ENCODE measurements at places on chromosomes 3 and 15. TPM values are rescaled to one million over a fixed set of nuclear protein-coding genes. Genes with fewer than 3 reads are reported as not detected.

STRA6 gene
- 32.5 TPM for total RNA-seq

GRCh38 chr3:19997502-19997901 is 14.6 kb downstream of the PP2D1 start:
- H3K27ac ChIP-seq, result no peak overlapping the region
- no peaks in the 10 kb centered on the region for H3K36me3 ChIP-seq
- no peak overlapping the region for H3K4me3 ChIP-seq
- no peaks in the 10 kb centered on the region for H3K27me3 ChIP-seq

- no peak overlapping the region for H3K27ac ChIP-seq
- H3K4me1 ChIP-seq, result no peaks in the 10 kb centered on the region
- no peak overlapping the region for H3K4me3 ChIP-seq
- no peaks in the 10 kb centered on the region for H3K27me3 ChIP-seq
- no peaks in the 10 kb centered on the region for H3K36me3 ChIP-seq
- no peak for DNase-seq
Observed at GRCh38 chr3:193984876-193985275, 151.1 kb upstream of the HES1 start.

DNA sequence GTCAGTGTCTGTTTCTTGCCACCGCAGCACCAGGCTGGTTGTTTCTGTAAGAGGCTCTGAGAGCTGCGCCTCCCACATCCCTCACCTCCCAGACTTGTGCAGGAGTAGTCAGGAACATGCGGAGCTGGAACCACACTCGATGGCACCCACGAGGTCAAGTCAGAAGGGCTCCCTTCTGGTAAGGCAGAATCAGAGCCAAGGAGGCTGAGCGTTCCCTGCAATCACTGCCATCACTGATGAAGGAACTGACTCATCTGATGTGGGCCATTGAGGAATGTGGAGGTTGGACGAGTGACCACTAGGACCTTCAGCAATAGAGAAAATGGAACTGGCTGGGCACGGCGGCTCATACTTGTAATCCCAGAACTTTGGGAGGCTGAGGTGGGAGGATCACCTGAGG is 35.7 kb upstream of the BLM start:
- H3K36me3 ChIP-seq, result no peaks in the 10 kb centered on the region
- H3K4me3 ChIP-seq, result no peak overlapping the region
- H3K4me1 ChIP-seq, result no peaks in the 10 kb centered on the region
- DNase-seq, result no peak

KATNBL1 gene
- 39.5 TPM for total RNA-seq

DNA sequence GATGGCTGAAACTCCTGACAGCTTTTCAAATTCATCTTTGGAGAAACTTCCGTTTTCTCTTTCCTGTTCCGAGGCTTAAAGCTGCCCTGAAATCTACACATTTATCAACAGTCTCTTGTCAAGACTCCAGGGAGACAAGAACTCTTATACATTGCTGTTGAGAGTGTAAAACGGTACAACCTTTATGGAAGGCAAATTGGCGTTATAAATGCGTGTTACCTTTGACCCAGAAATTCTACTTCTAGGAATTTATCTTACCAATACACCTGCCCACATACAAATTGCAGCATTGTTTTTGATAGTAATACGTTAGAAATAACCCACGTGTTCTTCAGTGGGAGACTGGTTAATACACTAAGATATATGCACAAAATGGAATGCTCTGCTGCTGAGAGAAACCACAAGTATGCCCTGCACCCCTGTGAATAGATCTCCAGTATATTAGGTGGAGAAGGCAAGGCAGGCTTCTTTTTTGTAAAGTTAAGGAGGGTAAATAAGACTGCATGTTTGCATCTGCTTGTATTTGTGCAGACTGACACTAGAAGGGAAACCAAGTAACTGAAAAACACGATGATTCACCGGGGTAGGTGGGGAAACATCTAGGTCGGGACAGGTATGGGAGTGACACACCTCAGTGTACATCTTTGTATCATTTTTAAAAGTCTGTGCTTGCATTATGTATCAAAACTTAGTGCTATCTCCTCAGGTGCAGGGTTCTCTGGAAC is 97.5 kb downstream of the IGF1R start:
- H3K4me1 ChIP-seq, result peaks cover 9% of the 10 kb centered on the region
- H3K27me3 ChIP-seq, result no peaks in the 10 kb centered on the region
- DNase-seq, result peak; percentile 35
- peak overlapping the region; percentile 15 for H3K27ac ChIP-seq
- H3K36me3 ChIP-seq, result no peaks in the 10 kb centered on the region
- H3K4me3 ChIP-seq, result no peak overlapping the region

RETNLB gene
- total RNA-seq, result not detected

GRCh38 chr3:181358562-181358961 is 353.2 kb upstream of the SOX2 start:
- H3K27me3 ChIP-seq, result no peaks in the 10 kb centered on the region
- H3K4me3 ChIP-seq, result no peak overlapping the region
- no peaks in the 10 kb centered on the region for H3K4me1 ChIP-seq
- DNase-seq, result no peak
- no peaks in the 10 kb centered on the region for H3K36me3 ChIP-seq
- H3K27ac ChIP-seq, result no peak overlapping the region

DNA sequence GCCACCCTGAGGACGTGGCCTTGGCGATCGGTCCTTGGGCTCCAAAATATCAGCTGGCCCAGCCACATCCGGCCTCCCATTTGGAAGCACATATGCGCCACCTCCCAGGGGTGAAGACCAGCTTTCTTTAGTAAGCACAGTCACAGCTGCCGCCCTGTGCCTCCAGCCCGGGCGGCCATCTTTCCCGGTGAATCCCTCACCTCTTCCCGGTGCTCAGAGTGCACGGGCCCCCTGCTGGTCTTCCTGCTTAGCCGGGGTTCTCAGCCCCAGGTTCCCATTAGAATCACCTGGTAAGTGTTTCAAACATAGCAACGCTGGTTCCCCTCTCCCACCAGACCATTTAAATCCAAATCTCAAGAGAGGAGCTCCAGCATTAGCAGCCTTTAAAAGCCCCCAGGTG is 232.2 kb downstream of the VPS13C start:
- H3K36me3 ChIP-seq, result no peaks in the 10 kb centered on the region
- H3K27ac ChIP-seq, result no peak overlapping the region
- no peaks in the 10 kb centered on the region for H3K4me1 ChIP-seq

CPLX3 gene
- not detected for total RNA-seq

DNA sequence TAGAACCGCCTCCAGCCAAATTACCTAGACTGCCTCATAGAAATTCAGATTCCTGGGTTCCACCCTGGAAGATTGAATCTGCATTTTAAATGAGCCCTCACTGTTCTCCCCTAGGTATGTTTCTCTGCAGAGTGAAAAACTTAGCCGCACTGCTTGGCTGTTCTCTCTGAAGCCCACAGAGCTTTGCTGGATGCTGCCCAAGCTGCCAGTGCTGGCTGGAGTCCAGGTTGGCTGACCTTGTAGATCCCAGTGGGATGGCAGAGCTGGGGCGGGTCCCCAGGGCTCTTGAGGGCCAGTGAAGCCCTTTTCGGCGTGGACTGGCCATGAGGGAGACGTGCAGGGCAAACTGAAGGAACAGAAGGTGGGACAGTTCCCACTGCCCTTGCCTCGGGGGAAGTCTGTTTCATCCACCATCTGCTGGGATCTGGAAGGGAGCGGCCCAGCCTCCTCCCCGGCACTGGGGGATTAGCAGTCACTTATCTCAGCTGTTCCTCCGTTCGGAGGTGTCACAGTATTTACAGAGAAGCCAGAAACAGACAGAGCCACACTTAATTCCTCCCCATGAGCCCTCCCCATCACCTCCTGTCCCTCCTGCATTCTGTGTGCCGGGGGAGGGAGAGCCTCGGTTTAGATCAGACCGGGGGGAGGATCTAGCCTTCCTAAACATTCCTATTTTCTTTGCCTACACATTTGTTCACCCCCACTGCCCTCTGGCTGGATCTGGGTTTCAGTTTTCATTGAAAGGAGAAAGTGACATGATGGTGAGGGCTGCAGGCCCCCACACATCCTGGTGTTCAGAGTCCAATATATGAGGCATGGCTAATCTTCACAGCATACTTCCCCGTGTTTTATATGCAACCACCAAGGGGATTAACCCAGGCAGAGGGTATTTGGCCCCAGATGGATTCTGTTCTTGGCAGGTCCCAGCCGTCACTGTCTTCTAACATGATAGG is 4.1 kb upstream of the ACTC1 start:
- H3K27ac ChIP-seq, result peak overlapping the region; percentile 100
- DNase-seq, result peak; percentile 68

GPR62 gene
- total RNA-seq, result 0.42 TPM

DNA sequence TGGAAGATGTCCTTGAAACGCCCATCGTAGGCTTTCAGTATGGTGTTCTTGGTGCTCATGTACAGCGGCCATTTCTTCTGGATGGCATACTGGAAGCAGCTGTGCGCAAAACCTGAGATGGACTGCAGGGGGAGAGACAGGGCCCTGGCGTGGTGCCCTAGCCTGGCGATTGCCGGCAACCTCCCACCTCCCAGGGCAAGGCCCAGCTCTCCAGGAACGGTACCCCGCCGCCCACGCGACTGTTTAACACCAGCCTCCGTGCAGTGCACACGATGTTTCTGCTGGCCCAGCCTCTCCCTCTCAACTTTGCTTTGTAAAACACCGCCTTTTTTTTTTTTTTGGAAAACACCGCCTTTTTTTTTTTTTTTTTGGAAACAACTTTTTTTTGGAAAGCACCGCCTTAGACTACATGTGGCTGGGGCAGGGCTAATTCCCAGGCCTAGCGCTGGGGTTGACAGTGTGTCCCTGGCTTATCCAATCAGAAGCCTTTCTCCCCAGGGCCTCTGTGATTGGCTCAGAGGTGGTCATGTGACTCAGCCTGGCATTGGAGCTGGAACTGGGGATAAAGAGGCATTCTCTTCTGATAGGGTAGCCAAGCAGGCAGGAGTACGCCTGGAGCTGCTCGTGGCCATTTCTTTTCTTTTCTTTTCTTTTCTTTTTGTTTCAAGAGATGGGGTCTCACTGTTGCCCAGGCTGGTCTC is 14.7 kb downstream of the IDH2 start:
- H3K4me1 ChIP-seq, result no peaks in the 10 kb centered on the region
- no peak for DNase-seq
- peaks cover 50% of the 10 kb centered on the region for H3K36me3 ChIP-seq
- no peak overlapping the region for H3K4me3 ChIP-seq
- no peak overlapping the region for H3K27ac ChIP-seq
- H3K27me3 ChIP-seq, result no peaks in the 10 kb centered on the region

All from cardiac muscle cell (in vitro differentiated cells and primary cell).